ENCODE measurements at places on chromosomes 3 and 15.

GRCh38 chr3:113054552-113054951, 63.8 kb downstream of the GTPBP8 start:
- DNase-seq: no peak

- no peak for DNase-seq
Measured at GRCh38 chr15:88828791-88829190, 25.6 kb downstream of the ACAN start.

- no peak for DNase-seq
Measured at GRCh38 chr15:28273468-28273867, 48.5 kb downstream of the HERC2 start.

- no peak for DNase-seq
Measured at GRCh38 chr15:27583651-27584050, 515.5 kb downstream of the OCA2 start.

DNA sequence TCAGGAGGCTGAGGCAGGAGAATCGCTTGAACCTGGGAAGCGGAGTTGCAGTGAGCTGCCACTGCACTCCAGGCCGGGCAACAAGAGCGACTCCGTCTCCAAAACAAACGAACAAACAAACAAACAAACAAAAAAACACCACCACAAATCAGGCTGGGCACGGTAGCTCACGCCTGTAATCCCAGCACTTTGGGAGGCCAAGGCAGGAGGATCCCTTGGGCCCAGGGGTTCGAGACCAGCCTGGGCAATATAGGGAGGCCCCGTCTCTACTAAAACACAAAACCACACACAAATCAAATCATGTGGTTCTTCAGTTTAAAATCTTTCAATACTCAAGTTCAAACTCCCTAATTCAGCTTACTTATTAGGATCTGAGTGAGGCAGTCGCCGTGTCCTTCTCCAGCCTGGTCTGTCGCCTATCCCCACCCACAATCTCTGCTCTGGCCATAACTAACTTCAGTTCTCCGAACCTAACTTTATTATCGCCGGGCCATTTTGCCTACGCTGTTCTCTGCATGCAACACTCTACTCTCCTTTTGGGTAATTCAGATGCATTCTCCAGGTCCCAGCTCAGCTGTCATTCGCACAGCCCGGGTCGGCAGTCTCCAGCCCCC, 660 bp upstream of the RTF1 start:
- DNase-seq: no peak
